ENCODE measurements at places on chromosomes 1 and 21. TPM values are rescaled to one million over a fixed set of nuclear protein-coding genes. Genes with fewer than 3 reads are reported as not detected.

The SLC37A1 gene
- total RNA-seq: 17.9 TPM

The HSPA6 gene
- total RNA-seq: 1.1 TPM

The RRP1 gene
- 20.8 TPM for total RNA-seq

The FCRLB gene
- 0.23 TPM for total RNA-seq

The RIPPLY3 gene
- total RNA-seq: 0.17 TPM

The TMEM52 gene
- total RNA-seq: 3.6 TPM

The SYT2 gene
- 0.64 TPM for total RNA-seq

The FCRL3 gene
- total RNA-seq: not detected

The MROH9 gene
- 0.23 TPM for total RNA-seq

DNA sequence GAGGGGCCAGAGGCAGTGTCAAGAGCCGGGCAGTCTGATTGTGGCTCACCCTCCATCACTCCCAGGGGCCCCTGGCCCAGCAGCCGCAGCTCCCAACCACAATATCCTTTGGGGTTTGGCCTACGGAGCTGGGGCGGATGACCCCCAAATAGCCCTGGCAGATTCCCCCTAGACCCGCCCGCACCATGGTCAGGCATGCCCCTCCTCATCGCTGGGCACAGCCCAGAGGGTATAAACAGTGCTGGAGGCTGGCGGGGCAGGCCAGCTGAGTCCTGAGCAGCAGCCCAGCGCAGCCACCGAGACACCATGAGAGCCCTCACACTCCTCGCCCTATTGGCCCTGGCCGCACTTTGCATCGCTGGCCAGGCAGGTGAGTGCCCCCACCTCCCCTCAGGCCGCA lies at the start of gene BGLAP:
TSS of gene BGLAP (plus strand) at position 259 of the 400 bp plus-strand sequence. CDS start at position 307, 48 bp downstream.
- no peak for DNase-seq

DNA sequence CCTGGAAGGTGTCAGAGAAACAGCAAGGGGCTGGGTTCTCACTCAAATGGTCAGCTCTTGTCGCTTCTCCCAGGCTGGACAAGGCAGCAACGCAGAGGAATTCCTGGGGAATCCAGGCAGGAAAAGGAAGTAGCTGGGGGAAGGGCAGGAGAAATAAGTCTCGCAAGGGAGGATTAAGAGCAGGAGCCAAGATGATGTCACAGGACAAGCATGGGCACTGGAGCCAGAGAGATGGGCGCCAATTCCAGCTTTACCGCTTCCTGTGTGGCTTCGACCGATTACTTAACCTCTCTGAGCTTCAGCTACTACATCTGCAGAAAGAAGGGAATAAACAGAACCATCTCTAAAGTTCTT lies 70.5 kb downstream of the SSBP3 start:
- DNase-seq: peak; percentile 82

DNA sequence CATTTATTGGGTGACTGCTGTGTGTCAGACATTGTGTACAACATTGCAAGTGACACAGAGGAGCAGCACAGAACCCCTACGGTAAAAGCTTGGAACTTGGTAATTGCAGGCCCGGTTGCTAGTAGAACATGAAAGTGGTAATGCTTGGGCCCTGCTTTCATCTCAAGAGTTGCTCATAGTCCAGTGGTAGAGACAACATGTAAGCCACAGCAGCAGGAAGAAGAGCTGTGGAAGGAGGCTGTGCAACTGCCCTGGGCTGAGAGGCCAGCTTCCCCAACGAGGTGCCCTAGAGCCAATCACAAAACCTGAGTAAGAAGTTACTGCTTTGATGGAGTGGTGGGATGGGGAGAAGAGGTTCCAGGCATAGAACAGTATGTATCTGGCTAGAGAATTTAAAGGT lies 18.4 kb downstream of the CNIH4 start:
- no peak for DNase-seq

- no peak for DNase-seq
Observed at GRCh38 chr1:189185097-189185496, 1292.6 kb downstream of the BRINP3 start.

GRCh38 chr1:88466011-88466410 lies 218.1 kb upstream of the PKN2 start:
- DNase-seq: no peak

DNA sequence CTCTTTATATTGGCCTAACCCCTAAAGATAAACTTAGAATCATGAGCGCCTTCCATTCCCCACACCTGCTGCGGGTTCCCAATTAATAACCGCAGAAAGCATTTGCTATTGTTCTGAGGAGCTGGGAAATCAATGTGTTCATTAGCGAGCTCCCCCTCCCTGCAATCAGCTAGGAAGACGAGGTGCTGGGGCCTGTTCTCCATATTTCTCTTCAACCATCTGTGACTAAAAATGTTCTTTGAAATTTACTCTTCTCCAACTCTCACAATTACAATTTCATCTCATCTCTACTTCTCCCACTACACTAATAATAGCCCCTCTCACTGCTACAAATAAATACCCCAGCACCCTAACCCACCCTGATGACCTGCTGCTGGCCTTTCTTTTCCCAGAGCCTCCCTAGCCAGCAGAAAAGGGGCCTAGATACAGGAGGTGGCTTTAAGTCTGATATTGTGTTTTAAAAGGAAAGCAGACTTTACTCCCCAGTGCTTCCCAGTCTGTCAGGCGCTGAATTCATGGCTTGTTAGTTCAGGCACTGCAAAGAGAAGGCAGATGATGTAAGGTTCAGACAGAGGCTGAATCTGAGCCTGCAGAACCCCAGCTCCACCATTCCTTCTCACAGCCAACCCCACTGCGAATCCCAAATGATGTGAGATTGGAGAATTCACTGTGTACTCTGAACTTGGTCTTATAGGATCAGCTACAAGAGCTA lies 477.5 kb upstream of the DAB1 start:
- no peak for DNase-seq

GRCh38 chr1:19029191-19030085 lies 73.0 kb upstream of the IFFO2 start:
- DNase-seq: no peak

- DNase-seq: no peak
Observed at GRCh38 chr1:167428395-167428794, 89.9 kb downstream of the CD247 start.

- no peak for DNase-seq
Observed at GRCh38 chr1:93306920-93307319, 38.8 kb upstream of the DR1 start.

DNA sequence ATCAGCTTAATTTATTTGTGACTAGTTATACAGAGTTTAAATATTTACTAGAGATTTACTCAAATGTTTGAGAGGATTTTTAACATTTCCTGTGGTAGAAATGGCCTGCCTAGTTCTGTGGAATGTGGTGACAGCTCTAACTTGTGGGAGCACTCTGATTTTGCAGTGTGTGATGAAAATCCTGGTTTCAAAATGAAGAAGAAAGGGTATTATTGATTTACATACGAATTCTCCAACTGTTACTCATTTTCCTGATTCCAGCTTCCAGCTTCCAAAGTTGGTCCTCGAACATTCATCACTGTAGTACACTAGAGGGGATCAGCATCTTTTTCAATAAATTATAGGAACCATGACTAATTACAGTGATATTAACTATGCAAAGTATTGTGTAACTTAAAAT lies 462.7 kb upstream of the PKN2 start:
- DNase-seq: no peak

DNA sequence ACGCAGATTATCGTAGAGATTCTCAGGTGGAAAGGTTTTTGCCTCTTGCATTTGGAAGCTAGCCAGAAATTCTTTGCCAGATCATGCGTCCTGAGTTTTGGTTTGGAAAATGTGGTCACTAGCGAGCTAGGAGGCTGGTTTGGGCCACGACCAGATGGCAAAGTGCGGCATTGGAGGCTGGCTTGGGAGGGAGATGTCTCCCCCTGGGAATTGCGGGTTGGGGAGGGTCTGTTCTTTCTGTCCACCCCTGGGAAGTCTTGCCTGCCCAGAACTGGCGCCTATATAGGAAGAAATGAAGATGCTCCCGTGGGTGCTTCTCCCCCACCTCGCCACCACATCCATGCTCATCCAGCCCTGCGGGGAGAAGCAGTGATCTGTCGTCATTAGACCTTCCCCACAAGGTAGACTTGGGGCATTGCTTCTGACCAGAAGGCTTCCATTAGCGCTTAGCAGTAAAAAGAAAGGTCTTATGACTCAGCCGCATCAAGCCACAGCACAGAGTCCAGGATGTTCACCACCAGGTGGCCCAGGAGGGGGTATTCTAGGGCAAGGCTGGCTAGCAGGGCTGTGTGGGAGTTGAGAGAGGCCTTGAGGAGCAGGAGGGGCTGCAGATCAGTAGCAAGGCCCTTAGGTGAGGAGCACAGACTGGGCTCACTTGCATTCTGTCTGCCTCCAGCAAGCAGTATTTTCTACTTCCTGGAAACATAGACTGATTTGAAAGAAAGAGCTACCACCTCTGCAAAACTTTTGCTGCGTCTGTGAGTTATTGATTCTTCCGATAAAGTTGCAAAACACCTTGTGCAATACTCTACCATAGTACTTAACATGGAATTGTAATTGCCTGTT lies 1.5 kb upstream of the PTP4A2 start:
- peak; percentile 91 for DNase-seq

GRCh38 chr1:16984717-16985116 lies 4.3 kb upstream of the MFAP2 start:
- peak; percentile 84 for DNase-seq

- no peak for DNase-seq
Observed at GRCh38 chr1:8970870-8971337, 25.2 kb downstream of the CA6 start.

DNA sequence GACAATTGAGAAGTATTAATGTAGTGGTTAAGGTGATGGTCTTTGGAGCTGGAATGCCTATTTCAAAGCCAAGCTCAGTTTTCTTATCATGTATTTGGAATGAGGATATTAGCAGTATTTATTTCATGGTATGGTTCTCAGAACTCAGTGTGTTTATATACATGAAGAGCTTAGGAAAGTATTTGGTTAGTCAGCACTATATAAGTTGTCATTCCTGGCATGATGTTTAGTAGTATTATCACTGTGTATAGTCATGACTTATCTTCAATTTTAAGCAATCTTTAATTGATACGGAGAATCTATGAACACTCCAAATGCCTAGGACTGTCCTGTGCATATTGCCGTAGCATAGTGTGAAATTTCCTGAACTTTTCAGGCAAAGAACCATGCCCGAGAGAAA lies 501.9 kb upstream of the USP24 start:
- DNase-seq: no peak

- DNase-seq: no peak
Observed at GRCh38 chr1:38803647-38804046, 55.9 kb downstream of the RRAGC start.

- no peak for DNase-seq
Observed at GRCh38 chr21:46448108-46448507, 10.6 kb upstream of the DIP2A start.

DNA sequence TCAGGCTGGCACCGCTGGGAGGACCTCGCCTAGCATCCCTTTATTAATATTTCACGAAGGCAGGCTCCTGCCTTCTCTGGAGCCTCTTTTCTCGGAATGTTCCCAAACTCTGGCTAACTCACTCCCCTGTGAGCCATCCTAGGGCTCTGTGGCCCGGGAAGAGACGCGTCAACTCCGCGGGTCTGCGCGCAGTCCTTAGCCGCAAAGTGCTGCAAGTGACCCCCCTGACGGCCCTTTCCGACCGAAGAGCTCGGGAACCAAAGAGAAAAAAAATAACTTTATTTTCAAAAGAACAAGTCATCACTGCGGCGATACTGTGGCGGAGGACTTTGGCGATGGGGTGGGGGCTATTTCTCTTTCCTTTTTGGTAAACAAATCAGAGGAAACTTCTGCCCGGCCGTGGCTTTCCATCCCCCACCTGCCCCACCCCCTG lies 14.6 kb downstream of the NR5A2 start:
- no peak for DNase-seq

GRCh38 chr1:97331165-97331564 lies 589.7 kb downstream of the DPYD start:
- no peak for DNase-seq

DNA sequence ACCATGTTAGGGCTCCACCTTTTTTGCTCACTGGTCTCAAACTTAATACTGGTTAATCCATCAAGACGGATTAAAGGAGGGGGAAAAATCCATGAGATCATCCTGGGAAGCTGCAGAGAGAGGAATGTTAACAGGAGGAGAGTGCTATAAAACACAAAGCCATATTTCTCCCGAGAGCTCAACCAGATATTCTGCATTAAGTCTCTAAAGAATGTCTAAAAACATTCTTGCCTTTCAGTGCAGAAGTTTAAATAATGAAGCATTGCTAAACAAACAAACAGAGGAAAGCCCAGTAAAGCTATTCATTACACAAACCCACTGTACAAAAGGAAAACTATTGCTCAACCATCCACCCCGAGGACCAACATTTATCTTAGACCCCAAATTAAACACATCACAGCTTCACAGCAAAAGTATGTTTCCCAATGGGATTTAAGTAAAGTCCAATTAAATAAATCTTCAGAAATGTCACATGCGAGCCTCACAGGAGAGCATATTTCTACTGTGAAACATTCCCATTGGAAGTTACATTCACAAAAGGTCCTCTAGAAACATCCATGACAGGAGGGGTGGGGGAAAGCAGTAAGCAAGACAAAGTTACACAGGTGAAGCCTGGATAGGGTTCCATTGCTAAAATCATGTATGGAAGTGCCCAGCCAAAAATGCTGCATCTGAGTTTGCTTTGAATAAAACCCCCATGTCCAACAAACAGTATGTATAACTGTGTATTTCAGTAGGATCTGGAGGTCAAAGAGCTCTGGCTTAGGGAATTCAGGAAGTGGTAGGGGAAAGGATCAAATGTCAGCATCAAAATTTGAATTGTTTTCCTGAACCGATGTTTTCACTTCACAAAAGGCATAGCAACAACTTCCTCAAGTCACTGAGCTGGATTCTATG lies 23.3 kb downstream of the DUSP10 start:
- DNase-seq: peak; percentile 40

DNA sequence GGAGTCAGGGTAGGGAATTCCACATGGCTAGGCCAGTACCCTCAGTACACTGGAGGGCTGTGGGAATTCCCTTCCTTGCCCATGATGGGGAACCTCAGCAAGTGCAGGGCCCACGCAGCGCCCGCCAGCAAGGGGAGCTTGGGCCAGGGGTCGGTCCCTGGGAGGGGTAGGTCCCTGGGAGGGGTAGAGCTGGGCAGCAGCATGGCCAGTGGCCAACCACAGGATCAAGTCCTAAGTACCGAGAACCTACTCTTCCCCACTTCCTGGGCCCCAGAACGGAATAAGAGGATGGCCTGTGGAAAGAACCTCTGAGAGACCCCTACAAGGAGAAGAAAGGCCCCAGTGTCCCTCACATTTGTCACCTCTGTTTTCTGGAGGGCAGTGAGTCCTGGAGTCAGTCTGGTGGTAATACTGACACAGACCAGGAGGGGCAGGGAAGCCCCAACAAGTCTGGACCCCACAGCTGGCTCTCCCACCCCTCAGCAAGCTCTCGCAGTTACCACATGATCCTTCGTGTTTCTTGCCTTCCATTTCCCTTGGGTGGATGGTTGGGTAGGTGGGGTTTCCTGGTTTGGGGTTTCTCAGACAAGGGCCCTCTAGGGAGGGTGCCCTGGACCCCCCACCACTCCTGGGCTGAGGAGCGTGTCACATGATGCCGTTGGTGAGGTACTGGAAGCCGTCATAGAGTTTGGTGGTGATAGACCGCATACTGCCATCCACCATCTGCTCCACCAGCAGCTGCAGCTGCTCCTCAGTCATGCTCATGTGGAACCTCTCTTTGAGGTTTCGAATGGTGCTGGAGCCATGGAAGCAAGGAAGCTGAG lies 10.3 kb downstream of the ZNF687 start:
- DNase-seq: no peak

All from hepatocyte (in vitro differentiated cells).